ENCODE measurements at places on chromosomes 5 and 9. TPM values are rescaled to one million over a fixed set of nuclear protein-coding genes. Genes with fewer than 3 reads are reported as not detected.
A peak's percentile ranks its signal among the peaks of the same experiment; 100 is the strongest.

- DNase-seq, result peak; percentile 2
Measured at GRCh38 chr5:19767987-19768386, 220.0 kb downstream of the CDH18 start.

The PCDHB3 gene
- total RNA-seq, result 0.74 TPM

GRCh38 chr9:134908524-134909309 is 9.0 kb downstream of the FCN1 start:
- no peak for DNase-seq

DNA sequence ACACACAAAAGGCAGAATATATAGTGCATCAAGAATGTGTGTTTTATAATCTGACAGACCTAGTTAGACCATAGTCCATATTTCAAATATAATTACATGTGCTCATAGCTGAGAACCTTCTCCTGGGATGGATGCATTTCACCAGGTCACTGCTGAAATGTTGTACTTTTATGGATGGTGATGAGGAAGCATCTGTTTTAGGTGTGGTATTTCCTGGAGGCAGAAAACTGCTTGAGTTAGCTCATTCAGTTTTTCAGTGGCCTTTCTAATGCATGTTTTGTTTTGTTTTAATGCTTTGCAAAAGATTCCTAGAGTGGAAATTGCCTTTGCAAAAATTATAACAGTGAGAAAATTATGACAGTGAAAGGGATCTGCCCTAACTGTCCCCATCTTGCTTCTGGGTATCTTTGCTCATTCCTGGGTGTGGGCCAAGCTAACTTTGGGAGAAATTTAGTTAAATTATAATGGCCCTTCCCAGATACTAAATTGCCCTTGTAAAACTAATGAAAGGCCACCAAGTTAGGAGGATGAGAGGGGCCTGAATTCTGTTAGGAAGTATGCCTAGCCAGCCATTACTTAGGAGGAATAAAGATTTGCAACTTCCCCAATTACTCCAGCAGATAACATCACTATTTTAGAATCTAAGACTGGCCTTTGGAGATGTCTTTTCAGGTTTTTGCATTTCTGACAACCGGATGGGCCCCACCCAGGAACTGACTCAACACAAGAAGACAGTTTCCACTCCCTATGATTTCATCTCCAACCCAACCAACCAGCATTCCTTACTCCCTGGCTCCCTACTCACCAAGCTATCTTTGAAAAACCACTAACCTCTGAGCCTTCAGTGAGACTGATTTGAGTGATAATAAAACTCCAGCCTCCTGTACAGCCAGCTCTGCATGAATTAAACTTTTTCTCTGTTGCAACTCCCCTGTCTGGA is 7.0 kb upstream of the IL12B start:
- DNase-seq, result peak; percentile 80

GRCh38 chr9:26880262-26880661 is 12.3 kb downstream of the CAAP1 start:
- DNase-seq, result no peak

DNA sequence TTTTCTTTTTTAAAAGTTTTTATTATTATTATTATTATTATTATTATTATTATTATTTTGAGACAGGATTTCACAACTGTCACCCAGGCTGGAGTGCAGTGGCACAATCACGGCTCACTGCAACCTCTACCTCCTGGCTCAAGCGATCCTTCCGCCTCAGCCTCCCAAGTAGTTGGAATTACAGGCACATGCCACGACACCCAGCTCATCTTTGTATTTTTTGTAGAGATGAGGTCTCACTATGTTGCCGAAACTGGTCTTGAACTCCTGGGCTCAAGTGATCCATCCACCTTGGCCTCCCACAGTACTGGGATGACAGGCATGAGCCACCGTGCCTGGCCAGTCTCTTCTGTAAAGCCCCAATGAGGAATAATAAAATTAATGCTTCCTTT is 31.0 kb upstream of the TXN start:
- no peak for DNase-seq

GRCh38 chr5:103315455-103315854 is 56.9 kb downstream of the MACIR start:
- DNase-seq, result no peak

The HOMER1 gene
- total RNA-seq, result 5.4 TPM

DNA sequence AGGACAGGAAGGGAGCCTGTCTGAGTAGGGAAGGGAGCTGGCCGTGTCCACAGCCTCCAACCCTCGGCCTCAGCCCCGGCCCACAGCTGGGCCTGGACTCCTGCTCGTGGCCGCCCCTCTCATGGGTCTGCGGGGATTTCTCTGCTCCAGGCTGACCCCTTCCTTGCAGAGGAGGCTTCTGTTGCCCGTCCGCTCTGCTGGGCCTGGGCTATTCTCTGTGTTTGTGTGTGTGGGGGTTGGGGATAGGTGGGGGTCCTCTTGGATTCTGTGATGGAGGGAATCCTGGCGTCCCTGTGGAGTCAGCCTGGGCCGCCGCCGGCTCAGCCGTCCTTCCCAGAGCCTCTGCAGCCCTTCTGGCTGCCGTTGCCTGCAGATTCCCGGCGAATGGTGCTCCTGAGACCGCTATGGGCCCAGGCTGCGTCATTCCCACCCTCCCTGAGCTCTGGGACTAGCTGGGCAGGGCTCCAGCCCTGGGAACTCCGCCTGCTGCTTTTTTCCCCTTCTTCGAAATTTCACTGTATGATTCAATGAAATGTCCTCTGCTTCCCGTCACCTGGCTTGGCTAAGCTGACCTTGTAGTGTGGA is 64.2 kb downstream of the FGF18 start:
- peak; percentile 96 for DNase-seq

DNA sequence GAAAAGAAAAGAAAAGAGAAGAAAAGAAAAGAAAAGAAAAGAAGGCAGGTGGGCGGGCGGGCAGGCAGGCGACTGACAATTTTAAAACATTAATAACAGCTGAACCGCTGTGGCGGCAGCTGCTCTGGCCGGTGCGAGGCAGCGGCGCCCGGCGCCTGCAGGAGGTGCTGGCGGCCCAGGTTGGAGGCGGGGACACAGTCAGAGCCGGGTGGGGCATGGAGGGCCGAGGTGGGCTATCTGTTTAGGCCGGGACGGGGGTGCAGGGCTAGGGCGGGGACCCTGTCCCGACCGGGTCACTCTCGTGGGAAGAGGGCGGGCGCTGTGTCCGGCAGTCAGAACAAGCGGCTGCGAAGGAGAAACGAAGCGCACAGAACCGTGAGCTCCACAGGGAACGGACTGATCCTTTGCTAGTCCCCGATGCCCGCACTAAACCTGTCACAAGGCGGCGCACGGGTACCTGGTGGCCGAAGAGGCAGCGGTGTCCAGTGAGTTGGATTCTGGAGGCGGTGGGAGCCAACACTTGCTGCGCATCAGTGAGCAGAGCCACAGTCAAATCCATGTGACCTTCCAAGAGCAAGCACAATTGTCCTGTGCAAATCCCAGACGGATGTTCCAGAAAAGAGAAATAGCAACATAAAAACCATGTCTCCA is 13.6 kb upstream of the ALDOB start:
- DNase-seq, result peak; percentile 37

The PLPPR1 gene
- not detected for total RNA-seq

- DNase-seq, result peak; percentile 74
Measured at GRCh38 chr5:144142139-144142823, 28.2 kb downstream of the YIPF5 start.

DNA sequence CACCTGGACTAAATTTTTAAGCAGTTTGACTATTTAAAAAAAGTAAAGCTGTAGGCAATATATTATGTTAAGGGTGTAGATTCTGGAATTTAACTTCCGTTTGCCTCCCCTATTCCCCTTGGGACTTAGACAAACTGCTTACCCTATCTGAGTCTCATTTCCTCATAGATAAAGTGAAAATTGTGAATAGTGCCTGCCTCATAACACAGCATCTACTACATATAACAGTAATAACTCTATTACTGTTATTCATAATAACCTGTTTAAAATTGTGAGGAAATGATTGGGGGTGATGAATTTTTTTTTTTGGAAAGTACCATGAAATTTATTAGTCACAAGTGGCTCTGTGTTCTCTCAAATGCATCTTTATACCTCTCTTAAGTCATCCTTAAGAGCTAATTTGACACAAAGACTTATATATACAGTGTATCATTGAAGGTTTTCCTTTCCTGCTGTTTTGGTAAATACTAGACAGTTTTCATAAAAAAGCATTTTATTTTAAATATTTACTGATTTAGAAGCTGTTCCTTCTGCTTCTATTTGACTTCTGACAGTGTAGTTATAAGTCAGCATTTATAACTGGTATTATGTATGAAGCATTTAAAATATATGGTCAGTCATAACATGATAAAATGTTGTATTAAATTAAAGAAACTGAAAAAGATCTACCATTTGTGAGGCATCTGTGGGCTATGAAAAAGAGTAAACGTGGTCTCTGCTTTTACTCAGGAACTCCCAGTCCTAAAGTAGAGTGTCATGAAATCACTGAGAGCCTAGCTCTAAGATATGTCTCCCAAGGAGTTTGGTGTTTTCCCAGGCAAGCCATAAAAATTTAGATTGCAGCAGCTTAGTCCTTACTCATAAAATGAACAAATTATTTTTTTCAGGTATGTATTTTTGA is 46.4 kb downstream of the MCCC2 start:
- peak; percentile 1 for DNase-seq

GRCh38 chr5:125696762-125697161 is 726.4 kb upstream of the GRAMD2B start:
- DNase-seq, result peak; percentile 98

The SLC25A2 gene
- 0.72 TPM for total RNA-seq

GRCh38 chr9:82010711-82011110 is 22.1 kb downstream of the SPATA31D1 start:
- DNase-seq, result no peak

The PPP2R2B gene
- total RNA-seq, result 1.6 TPM

DNA sequence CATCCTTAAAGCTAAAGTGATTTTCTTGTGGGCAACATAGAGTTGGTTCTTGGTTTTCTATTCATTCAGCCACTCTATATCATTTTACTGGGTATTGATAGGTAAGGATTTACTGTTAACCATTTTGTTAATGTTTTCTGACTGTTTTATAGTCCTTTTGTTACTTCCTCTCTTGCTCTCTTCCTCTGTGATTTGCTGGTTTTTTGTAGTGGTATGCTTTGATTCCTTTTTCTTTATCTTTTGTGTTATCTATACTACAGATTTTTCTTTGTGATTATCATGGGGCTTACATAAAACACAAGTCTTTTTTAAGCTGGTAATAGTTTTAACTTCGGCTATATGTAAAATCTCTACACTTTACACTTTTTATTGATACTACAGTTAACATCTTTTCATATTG is 43.3 kb downstream of the CREBRF start:
- no peak for DNase-seq

- DNase-seq, result no peak
Measured at GRCh38 chr9:99024959-99025358, 80.0 kb upstream of the TGFBR1 start.

- no peak for DNase-seq
Measured at GRCh38 chr5:177445052-177445916, 1.3 kb upstream of the PRR7 start.

The TGFBI gene
- 227 TPM for total RNA-seq

DNA sequence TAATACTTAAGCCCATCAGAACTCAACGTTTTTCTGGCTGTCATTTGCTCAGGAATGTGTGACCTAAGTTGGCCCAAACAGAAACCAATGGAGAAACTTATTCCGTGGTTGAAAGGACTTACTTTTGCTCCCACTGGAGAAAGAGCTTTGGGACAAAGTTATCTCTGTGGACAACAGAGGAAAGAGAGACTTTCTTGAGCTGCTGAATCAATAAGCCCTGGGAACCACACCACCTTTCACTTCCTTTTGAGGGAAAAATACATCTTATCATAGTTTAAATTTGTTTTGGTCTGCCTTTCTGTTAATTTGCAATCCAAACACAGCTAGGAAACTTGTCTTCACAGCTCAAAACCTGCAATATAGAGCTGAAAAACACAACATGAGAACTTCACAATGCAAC is 62.8 kb upstream of the VCAN start:
- DNase-seq, result no peak

DNA sequence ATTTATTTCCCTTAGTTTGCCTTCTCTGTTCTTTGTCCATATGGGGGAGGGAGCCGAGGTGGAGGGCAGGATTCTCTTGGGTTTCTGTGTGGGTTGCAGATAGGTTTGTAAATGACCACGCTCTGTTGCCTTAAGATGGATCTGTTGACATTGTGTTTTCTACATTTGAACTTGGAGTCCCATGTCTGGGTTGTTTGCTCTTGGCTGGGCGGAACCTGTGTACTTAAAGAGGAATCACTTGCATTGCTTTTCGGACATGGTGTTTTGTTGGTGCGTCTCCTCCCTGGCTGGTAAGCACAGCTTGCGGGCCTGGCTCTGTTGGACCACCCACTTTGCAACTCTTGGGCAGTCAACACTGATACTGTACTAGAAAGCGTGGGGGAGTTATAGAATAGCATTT is 45.9 kb downstream of the EHMT1 start:
- no peak for DNase-seq
